ENCODE measurements at places on chromosomes 16 and 17. TPM values are rescaled to one million over a fixed set of nuclear protein-coding genes. Genes with fewer than 3 reads are reported as not detected.

GRCh38 chr16:11140098-11140375 lies 116.0 kb downstream of the SOCS1 start:
- no peak for DNase-seq

- no peak for DNase-seq
These were observed 65.2 kb upstream of the RPH3AL start for GRCh38 chr17:417691-418420.

GRCh38 chr17:11302401-11303186 lies 61.6 kb downstream of the SHISA6 start:
- no peak for DNase-seq

Gene CA5A
- 0.34 TPM for polyA plus RNA-seq

Gene GNGT2
- polyA plus RNA-seq, result 3.1 TPM
